Glutamatergic neuron (in vitro differentiated cells): ENCODE measurements at places on chromosomes 13 and 19. TPM values are rescaled to one million over a fixed set of nuclear protein-coding genes. Genes with fewer than 3 reads are reported as not detected.

The SMARCA4 gene
- total RNA-seq = 513 TPM

The KCNN1 gene
- 91.1 TPM for total RNA-seq

The GJB6 gene
- not detected for total RNA-seq

The CGB7 gene
- not detected for total RNA-seq

The ZNF497 gene
- 3.5 TPM for total RNA-seq

The ZNF506 gene
- 39.0 TPM for total RNA-seq

The FAM216B gene
- total RNA-seq = not detected

The CYP2S1 gene
- 6.0 TPM for total RNA-seq

The MATK gene
- not detected for total RNA-seq

The OVOL3 gene
- not detected for total RNA-seq

The ZNF549 gene
- 10.8 TPM for total RNA-seq

The KIR2DL4 gene
- not detected for total RNA-seq

The MYH14 gene
- 0.59 TPM for total RNA-seq

The MIR17HG gene
- 14.5 TPM for total RNA-seq

The ZNF791 gene
- total RNA-seq = 27.6 TPM

The CFD gene
- total RNA-seq = not detected

The SBK3 gene
- not detected for total RNA-seq

The CGB3 gene
- not detected for total RNA-seq

The TNNT1 gene
- 19.3 TPM for total RNA-seq

The ETV2 gene
- 1.3 TPM for total RNA-seq

The PBX4 gene
- total RNA-seq = 56.1 TPM

The LGI4 gene
- total RNA-seq = 14.4 TPM

The PRRG2 gene
- 0.29 TPM for total RNA-seq

The EDNRB gene
- 0.10 TPM for total RNA-seq

The APC2 gene
- total RNA-seq = 371 TPM

The IL17D gene
- 1.3 TPM for total RNA-seq

The NOVA2 gene
- 163 TPM for total RNA-seq

The POLRMT gene
- 79.9 TPM for total RNA-seq

The ZNF90 gene
- total RNA-seq = 47.2 TPM

The ENOX1 gene
- 8.7 TPM for total RNA-seq

The CCDC169 gene
- 7.0 TPM for total RNA-seq

The SMAD9 gene
- 43.6 TPM for total RNA-seq

The CCDC194 gene
- total RNA-seq = not detected

The CCNA1 gene
- total RNA-seq = 4.3 TPM

The TEX101 gene
- not detected for total RNA-seq

The CEACAM16 gene
- not detected for total RNA-seq

The RAB11B gene
- total RNA-seq = 137 TPM

The PLK5 gene
- total RNA-seq = 0.69 TPM

The KCNJ14 gene
- 1.0 TPM for total RNA-seq

The GAPDHS gene
- not detected for total RNA-seq

The TUBB4A gene
- total RNA-seq = 225 TPM

The RGS9BP gene
- not detected for total RNA-seq

The NLRP8 gene
- not detected for total RNA-seq

The HSD11B1L gene
- total RNA-seq = 64.4 TPM

The ZFP36 gene
- total RNA-seq = 3.1 TPM

The ICAM5 gene
- total RNA-seq = 3.6 TPM

The SIGLEC5 gene
- total RNA-seq = not detected

The PSG5 gene
- not detected for total RNA-seq

The CLIP3 gene
- 146 TPM for total RNA-seq

The IRGC gene
- not detected for total RNA-seq

The PLPP2 gene
- total RNA-seq = 0.64 TPM

The ZNF471 gene
- 18.7 TPM for total RNA-seq

The EFNA2 gene
- 61.4 TPM for total RNA-seq

The FBXO17 gene
- total RNA-seq = 5.5 TPM

The CACNA1A gene
- 190 TPM for total RNA-seq

The IZUMO4 gene
- total RNA-seq = 10.6 TPM

The POLR1D gene
- 85.1 TPM for total RNA-seq

The NOTCH3 gene
- total RNA-seq = 3.6 TPM
